ENCODE measurements at places on chromosomes 3 and 15. TPM values are rescaled to one million over a fixed set of nuclear protein-coding genes. Genes with fewer than 3 reads are reported as not detected.

Gene GREM1
- total RNA-seq: 457 TPM

Gene PRSS50
- total RNA-seq: not detected

Gene CTXN2
- not detected for total RNA-seq

Gene KBTBD13
- total RNA-seq: not detected

Gene SPINK8
- total RNA-seq: not detected

Gene PLA2G4D
- total RNA-seq: not detected

Data from osteoblast (primary cell).